ENCODE measurements at places on chromosomes 16 and 17.

DNA sequence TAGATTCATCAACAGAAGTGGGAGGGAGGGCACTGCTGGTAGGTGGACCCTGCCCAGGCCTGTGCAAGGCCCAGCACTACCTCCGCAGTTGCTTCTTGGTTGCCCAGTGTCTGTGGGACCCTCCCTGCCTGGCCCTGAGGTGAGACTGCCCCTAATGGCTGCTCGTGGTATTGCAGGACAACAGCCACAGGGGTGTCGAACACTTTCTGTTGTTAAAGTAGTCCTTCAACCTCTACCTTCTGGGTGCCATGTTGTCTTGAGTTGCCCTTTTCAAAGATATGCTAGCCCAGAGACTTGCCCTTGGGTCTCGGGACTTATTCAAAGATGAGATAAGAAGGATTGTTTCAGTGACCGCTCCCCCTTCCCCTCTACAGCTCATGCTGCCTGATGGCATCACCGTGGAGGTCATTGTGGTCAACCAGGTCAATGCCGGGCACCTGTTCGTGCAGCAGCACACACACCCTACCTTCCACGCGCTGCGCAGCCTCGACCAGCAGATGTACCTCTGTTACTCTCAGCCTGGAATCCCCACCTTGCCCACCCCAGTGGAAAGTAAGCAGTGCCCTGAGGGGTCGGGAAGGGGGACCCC lies 29.1 kb downstream of the AKAP1 start:
- peak; percentile 25 for DNase-seq

- peak; percentile 54 for DNase-seq
Measured at GRCh38 chr16:84062734-84063640, 20.4 kb upstream of the SLC38A8 start.

- no peak for DNase-seq
Measured at GRCh38 chr17:78753316-78754250, 28.5 kb downstream of the CYTH1 start.

- no peak for DNase-seq
Measured at GRCh38 chr16:35532576-35532975, 2073.2 kb downstream of the TP53TG3F start.

- no peak for DNase-seq
Measured at GRCh38 chr16:85927371-85927770, 28.4 kb downstream of the IRF8 start.

DNA sequence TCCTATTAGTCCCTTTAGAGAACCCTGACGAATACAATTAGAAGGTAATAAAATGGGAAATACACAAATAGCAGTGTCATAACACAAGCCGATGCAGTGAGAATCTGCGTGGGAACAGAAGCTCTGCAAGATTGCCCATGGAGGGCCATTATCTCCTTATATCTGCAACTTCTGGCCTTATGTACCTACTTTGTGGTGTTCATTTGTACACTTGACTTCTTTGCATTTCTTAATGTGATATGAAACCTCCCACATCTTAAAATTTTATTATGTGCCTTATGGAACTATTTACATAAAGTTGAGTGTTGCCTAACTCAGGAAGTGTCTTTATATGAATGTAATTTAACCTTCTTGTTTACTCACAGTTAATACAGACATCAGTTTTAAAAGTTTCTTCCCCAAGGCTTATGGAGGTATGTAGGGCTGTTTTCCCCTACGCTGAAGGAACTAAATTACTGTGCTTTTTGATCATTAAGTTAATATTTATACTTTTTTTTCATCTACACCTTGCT lies 10.1 kb upstream of the TANC2 start:
- no peak for DNase-seq

DNA sequence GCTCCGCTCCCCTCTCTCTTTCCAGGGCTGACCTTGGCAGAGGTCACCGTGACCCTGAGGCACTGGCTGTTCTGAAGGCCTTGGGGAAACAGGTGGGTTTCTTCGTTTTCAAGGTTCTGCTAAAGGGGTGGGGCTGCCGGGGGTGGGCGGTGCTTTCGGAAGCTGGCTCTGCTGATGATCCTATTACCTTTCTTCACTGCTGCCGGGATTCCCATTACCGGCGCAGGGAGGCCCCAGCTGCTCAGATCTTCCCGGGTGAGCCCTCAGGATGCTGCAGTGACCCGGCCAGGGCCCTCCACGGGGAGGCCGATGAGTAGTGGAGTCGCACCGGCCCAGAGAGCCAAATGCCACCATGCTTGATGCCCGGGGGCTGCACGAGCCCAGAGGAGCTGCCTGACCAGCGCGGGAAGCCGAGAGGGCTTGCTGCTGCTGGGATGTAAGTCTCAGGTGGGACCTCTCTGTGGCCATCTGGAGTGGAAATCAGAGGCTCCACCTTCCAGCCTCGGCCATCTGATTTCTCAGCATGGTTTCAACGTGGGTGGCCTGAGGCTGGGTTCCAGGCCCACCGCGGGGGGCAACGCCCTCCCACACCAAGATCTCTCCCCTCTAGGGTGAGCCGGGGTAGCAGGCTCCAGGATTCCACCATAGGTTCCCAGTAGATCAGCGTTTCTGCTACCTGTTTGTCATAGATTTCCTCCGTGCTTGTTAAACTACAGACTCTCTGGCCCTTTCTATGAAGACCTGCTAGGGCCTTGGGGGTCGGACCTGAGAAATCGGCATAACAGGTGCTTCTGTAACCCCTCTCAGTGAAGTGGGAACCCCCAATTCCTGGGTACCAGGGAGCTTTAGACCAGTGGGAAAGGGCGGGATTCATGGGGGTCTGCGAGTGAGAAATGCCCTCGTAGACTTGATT lies 21.6 kb upstream of the ADCY7 start:
- no peak for DNase-seq

GRCh38 chr16:86917471-86918365 lies 339.4 kb downstream of the FOXL1 start:
- no peak for DNase-seq

GRCh38 chr17:30393491-30393890 lies 14.8 kb downstream of the CPD start:
- no peak for DNase-seq

DNA sequence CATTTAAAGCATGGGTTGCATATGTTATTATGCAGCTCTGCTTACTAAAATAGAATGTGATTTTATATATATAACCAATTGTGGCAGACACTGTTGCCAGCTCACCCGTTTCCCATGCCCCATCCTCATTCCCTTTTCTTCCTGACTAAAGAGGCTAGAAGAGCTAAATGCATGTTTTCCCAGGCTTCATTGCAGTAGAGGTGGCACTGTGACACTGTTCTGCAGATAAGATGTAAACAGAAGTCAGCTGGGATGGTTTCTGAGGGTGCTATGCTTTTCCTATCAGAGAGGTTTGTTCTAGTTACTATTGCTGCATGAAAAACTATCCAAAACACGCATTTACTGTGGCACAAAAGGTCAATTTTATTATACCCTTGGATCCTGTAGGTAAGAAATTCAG lies 5.7 kb upstream of the TOB1 start:
- no peak for DNase-seq

GRCh38 chr16:3642397-3643094 lies 11.9 kb upstream of the DNASE1 start:
- no peak for DNase-seq

- DNase-seq, result no peak
Measured at GRCh38 chr16:79328402-79329165, 272.0 kb downstream of the MAF start.

DNA sequence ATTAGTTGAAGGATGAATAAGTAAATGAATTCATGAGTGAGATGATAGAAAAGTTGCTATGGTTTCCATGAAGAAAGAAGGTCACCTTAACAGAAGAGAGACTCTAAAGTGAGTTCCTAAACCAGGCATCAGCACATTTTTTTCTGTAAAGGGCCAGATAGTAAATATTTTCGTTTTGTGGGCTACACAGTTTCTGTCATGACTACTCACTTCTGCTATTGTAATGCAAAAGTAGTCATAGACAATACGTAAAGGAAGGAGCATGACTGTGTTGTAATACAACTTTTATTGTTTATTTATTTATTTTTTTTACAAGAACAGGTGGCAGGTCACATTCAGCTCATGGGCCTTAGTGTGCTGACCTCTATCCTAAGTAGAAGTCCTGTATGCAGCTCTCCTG lies 426.1 kb upstream of the DYNLRB2 start:
- no peak for DNase-seq

DNA sequence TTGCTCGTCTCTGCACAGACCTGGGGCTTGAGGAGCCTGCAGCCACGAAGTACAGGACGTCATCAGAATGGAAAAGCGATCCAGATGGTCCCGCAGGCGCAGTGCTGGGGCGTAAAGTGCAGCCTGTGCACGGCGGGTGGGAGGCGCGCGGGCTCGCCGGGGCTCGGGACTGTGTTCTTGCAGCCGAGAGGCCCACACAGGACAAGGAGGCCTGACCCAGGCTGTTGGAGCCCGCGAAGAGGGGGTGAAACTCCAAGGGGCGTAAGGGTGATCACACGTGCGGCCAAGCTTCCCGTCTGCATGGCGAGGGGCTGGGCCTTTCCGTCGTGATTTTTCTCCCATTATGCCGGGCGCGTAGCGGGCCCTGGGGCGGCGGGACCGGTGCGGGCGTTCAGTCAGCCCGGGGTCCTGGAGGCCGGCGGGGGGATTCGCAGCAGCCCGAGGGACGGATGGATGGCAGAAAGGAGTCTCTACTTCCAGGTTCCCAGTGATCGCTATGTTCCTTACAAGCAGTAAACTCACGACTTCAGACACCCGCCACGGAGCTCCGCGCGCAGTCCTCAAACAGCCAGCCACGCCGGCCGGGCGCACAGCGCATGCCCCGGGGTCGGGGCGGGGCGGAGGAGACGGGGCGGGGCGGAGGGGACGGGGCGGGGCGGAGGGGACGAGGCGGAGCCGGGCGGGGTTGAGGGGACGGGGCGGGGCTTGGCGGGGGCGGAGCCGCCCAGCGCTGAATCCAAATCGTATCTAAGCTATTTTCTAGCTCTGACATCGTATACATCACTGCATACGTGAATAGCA lies 141.0 kb upstream of the KCNJ18 start:
- DNase-seq, result peak; percentile 71

DNA sequence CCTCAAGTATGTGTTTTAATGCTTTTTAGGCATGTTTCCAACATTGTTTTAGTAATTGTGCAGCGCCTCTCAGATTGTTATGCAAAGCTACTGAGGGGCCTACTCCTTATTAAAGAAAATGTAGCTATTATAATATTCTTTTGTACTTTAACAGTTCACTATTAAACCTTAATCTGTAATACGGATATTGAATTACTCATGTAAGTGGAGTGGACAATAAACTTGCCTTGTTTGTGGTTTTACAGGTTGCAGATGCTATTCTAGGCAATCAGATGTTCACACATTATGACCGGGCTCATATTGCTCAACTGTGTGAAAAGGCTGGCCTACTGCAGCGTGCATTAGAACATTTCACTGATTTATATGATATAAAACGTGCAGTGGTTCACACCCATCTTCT lies 41.0 kb downstream of the PTRH2 start:
- DNase-seq, result no peak

- DNase-seq, result no peak
Measured at GRCh38 chr16:57647136-57647875, 18.9 kb downstream of the ADGRG1 start.

DNA sequence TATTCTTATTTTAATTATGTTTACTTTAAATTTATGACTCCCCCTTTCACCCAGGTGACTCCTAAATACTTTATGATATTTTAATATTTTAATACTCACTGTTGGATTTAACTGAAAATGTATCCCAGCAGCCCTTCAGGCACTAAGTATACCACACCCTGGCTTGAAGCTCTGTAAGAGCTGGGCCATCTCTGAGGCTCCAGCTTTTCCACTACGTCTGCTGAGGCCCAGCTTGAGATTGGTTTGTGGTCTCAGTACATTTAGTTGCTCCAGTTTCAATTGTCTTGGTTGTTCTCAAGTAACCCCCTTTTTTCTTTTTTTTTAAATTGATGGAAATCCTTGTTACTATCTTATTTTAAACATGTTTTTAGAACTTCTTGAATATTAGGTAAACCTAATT lies 27.0 kb upstream of the CAPNS2 start:
- no peak for DNase-seq

DNA sequence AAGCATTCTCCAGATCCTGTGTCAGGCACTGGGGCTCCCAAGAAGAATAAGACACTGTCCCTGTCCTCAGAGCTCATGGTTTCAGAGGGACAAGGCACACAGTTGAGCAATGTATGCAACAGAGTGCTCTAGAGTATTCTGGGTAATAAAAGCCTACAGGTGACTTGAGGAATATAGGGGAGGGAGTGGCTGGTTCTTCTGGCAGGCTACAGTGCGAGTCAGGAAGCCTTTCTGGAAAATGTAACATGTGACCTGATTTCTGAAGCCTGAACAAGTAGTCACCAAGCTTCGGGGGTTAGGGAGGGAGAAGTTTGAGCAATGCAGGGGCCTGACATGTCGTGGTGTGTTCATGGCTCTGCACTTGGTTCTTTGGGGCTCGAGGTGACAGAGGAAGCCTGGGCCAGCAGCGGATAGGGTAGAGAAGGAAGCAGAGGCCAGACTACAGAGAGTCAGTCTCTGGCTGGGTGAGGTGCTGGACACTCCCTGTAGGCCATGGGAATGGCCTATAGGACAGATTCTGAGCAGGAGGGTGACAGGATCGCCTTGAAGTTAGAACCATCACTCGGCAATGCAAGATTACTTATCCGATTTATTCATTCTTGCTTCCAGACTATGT lies 16.0 kb upstream of the LRRC75A start:
- no peak for DNase-seq

- DNase-seq, result no peak
Measured at GRCh38 chr16:25110387-25110947, 1.1 kb upstream of the LCMT1 start.

- no peak for DNase-seq
Measured at GRCh38 chr16:14364386-14365199, 265.5 kb downstream of the PARN start.

DNA sequence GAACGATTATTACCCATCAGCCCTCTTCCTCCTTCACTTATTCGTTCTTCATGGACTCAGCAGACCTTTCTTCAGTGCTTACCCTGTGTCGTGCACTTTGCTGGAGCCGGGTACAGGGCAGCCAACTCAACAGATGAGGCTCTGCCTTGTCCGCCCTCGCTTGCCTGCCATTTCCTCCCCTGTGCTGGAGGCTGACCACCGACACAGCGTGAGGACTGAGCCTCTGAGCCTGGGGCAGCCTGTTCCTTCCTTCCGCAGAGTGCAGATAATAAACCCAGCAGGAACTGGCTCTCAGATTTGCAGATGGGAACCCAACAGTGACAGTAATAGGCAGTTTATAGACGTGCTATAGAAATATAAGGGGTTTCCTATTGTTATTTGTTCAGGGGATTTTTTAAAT lies 7.0 kb upstream of the SLC39A11 start:
- no peak for DNase-seq

- DNase-seq, result no peak
Measured at GRCh38 chr16:6957681-6958080, 375.0 kb upstream of the RBFOX1 start.

Data from activated CD4-positive, CD25-positive, alpha-beta regulatory T cell (primary cell).